ENCODE measurements at places on chromosomes 4 and X.

DNA sequence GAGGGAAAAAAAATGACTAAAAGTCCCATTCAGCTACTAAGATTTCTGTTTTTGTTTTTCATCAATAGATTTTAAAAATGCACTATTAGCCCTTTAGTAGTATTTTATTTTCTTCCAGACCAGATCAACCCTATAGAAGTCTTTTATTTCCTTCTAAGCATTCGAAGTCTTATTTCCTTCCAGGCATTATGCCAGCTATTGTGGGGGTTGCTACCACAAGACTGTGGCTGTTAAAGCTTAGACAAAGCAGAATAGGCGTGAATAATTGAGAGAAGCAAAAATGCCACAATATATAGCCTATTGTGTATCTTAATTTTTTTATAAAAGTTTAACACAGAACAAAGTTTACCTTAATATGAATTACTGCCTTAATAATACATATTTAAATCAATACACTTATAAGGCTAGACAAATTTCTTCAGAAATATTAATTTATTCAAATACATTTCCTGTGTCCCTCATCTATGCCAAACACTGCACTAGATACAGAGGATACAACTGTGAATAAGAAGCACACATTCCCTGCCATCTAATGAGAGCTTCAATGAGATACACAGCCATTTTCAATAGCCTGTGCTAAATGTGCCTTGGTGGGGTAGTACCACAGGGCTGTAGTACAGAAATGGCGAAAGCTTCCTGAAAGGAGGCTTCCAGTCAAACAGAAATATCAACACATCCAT, 33.1 kb downstream of the SLC10A7 start:
- DNase-seq: no peak

GRCh38 chr4:184100297-184100885, 117.3 kb downstream of the ENPP6 start:
- peak; percentile 64 for DNase-seq

DNA sequence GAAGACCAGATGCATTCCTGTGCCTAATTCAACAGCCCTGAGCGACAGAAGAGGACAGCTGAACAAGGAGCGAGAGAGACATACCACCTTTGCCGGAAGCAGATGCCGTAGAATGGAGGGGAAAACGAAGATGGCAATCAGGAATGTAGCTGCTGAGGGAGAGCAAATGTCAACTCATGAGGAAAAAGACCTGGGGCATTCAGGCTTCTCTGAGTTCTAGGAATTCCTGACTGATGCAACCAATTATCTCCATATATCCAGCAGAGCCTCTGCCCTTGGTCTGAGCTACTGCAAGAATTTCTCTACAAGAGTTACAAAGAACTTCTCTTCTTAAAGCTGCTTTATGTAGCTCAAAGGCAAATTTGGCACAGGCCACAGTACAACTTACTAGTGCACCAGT, 40.5 kb upstream of the INPP4B start:
- DNase-seq: no peak

DNA sequence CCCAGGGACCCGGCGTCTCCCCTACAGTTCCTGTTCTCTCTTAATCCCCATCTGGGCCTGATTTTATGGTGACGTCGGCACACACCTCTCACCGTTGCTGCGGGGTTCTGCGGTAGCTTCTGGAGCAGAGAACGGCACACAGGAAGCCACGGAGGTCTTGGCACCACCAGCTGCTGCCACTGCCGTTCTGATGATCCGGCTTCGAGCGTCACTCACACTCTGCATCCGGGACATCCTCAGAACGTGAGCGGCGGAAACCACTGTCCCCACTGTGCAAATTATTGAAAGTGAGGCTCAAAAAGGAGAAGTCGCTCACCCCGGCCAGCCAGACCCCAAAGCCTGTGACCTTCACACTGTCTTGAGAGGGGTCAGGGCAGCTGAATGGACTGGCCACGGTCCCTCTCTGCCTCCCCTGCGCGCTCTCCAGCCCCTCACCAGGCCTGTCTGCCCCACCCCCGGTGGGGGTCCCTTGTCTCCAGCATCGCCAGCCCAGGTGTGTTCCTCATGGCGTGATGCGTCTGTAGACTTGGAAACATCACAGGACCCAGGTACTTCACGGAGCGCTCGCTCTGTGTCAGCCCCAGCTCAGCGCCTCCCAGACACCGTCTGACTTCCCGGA, 201.1 kb downstream of the AFAP1 start:
- DNase-seq: no peak

- DNase-seq: no peak
Measured at GRCh38 chr4:82885410-82885809, 5.5 kb downstream of the SEC31A start.

DNA sequence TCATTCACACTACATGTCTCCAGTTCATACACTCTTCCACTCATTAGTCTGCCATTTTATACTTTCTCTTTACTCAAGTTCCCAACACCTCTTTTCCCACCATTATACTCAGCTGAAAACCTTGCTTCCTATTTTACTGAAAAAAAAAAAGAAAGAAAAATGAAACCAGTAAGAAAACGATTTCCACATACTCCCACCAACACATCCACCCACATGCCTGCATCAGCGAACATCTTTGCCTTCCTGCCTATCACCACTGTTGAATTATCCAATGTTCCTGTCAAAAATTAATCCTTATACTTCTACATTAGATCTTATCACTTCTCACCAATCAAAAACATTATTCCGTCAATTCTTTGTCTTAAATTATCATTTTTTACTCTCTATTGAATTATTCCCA, 188.1 kb upstream of the FAM241A start:
- no peak for DNase-seq

GRCh38 chrX:153959649-153960048, 12.0 kb downstream of the HCFC1 start:
- DNase-seq: no peak

- DNase-seq: no peak
Measured at GRCh38 chr4:123409334-123409733, 12.7 kb downstream of the SPRY1 start.

DNA sequence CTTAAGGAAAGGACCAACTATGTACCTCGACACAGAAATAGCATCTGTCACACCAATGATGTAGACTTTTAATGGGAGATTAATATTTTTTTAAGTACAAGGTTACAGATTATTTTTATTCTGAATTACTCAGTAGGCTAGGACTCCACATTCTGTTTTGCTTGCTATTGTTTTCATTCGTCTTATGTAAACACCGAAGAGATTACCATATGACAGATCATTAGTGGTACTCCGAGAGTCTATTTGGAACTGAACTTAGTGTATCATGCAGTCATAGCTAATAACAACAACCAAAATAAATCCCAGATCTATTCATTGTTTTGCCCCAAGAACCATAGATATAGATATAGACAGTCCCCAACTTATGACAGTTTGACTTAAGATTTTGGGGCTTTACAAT, 139.7 kb upstream of the SPRY1 start:
- no peak for DNase-seq

GRCh38 chr4:17068891-17069290, 170.4 kb upstream of the LDB2 start:
- no peak for DNase-seq

DNA sequence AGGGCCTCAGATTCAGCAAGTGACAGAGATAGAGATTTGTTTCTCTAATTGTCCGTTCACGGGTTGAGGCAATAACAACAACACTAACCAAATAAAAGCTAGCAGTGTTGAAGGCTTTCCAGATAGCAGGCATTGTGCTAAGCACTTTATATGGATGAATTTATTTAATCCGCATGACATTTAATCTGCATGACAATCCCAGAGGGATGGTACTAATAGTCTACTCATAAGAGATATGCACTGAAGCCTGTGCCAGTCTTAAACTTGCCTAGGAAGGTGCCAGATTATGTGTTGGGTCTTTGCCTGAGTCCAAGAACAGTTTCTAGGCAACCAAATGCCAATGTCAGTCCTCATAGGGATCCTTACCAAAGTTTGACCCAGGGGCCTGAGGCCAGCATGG, 37.7 kb upstream of the FAT1 start:
- DNase-seq: no peak

GRCh38 chr4:27568952-27569319, 708.3 kb downstream of the STIM2 start:
- DNase-seq: no peak

DNA sequence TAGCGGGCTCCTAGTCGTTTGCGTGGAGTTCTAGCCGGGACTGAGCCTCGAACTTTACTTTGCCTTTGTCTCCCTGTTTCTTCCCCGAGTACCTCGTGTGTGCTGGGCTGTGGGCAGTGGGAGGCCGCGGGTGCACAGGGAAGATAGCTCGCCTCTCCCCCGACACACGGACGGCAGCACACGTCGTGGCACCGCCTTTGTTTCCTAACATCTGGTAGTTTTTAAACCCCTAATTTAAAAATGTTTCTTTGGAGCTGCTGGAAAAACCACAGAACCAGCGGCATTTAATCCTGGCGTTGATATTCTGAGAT, 866 bp downstream of the RBM46 start:
- DNase-seq: no peak

DNA sequence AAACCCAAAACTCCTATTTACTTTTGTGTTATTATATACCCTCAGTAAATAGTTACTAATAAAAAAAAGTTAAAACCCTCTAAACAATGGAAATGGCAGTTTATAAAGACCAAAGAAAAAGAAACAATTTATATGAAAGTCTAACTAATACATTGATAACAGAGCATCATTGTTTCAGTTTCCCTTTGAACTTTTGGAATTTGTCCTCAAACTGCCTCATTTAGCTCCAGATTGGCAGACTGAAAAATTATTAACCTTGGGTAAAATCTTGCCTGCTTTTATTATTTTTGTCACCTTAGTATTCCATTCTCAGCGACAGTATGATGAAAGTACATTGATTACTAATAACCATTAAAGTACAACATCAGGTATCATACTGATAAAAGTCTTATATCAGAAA, 124.0 kb downstream of the PDE5A start:
- DNase-seq: no peak

- DNase-seq: no peak
Measured at GRCh38 chrX:122934131-122934530, 249.9 kb upstream of the GRIA3 start.

DNA sequence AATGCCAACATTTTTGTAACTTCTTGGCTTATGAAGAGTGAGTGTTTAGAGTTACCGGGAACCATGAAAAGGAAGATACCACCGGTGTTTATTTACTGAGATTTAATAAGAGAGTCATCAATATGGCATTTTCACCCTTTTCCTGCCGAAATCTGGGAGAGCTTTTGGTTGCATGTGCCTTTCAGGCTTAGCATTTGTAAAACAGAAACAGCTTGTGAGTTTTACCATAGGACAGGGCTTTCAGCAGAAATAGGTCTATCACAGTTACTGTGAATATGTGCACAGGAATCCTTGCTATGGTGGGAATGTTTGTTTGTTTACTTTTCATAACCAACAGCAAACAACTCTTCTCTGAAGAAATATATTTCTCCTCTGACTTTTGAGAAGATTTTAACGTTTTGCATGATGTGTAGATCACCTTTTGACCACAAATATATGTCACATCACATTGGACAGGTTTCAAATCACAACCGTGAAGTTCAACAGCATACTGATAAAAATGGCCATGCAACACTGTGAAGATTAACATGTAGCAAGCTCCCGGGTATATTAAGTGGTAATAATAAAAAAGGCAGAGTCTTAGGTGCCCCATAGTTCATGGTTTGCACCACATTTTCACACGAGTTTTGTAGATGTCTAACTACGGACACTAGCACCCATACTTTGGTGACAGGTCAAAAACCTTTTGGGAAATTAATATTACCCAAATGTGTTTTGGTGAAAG, 21.3 kb downstream of the ARHGAP24 start:
- no peak for DNase-seq

DNA sequence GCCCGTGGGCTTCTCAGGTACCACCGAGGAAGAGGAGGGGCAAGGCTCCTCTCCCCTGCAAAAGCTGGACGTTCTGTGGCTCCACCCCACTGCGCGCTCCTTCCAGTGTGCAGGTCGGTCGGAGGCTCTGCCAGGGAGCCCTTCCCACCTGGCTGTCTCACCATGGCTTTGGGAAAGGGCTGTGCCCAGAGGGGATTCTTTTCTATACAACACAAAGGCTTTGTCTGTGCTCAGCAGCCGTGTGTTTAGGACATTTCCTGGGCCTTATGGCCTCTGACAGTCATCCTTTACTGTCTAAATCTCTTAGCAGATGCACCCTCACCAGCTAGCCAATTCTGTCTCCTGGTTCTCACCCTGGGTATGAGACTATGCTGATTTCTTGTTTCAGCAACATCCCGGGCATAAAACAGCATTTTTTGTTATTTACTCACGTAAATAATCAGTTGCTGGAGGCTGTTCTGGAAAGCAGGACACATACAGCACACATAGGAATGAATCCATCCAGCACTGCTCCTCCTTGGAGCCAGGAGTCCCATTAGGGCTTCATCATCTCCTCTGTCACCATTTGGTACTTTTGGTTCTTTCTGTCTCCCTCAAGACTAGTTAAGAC, 20.4 kb upstream of the ATXN3L start:
- no peak for DNase-seq

GRCh38 chrX:47215291-47215900, 3.1 kb upstream of the CDK16 start:
- DNase-seq: no peak

- no peak for DNase-seq
Measured at GRCh38 chrX:84160736-84161135, 27.3 kb downstream of the RPS6KA6 start.

DNA sequence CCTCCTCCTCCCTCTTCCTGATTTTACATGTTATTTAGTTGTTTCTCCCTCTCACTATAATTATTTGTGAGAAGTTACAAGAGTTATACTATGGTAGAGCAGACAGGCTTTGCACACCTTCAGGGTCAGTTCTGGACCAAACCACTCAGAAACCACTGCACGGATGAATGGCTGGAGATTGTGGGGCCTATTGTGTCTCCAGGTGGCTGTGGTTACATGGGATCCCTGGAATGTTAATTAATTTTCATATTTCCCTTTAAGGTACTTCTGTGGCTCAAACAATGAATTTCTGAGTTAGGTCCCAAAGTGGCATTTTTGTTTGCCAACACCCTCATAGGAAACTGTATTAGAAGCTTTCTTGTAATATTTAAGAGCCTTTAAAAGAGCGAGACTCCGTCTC, 151.9 kb downstream of the BMPR1B start:
- no peak for DNase-seq

GRCh38 chr4:108834835-108835384, 72.1 kb upstream of the ETNPPL start:
- DNase-seq: peak; percentile 42

DNA sequence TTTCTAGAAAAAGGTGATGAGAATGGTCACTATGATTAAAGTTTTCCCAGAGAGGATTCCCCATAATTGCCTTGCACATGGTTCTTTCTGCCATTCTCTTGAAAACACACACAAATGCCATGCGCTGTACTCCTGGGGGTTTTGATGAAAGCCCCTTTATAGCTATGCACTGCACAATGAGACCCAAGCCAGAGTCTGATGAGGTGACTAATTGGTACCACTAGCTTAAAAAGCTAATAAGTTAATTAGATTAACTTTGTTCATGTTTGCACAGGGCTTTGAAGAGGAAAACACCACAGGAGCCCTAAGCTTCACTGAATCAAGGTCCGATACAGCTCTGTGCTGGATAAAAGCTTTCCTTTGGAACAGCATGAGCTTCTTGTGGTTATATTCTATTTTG, 132.2 kb downstream of the NKX6-1 start:
- no peak for DNase-seq
